Caco-2 (cell line): ENCODE measurements at places on chromosomes 7 and 10.

DNA sequence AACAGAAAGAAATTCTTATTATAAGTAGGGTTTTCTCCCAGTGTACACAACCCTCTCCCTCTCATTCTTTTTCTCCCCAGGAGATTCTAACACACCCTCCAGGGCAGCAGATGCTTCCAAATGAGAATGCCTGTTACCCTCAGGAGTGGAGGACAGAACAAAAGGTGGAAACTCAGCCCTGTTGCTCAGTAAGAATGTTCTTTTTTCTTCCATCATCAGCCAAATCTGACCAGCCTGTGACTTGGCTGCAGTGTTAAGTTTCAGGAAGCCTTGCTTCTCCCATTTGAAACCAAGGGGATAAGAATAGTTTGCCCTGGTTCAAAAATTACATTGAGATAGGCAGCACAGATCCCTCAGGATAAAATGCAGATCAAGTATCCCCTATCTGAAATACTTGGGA lies 77.5 kb upstream of the EEPD1 start:
- DNase-seq = no peak

GRCh38 chr10:126496771-126497545 lies 108.7 kb upstream of the ADAM12 start:
- no peak for DNase-seq

DNA sequence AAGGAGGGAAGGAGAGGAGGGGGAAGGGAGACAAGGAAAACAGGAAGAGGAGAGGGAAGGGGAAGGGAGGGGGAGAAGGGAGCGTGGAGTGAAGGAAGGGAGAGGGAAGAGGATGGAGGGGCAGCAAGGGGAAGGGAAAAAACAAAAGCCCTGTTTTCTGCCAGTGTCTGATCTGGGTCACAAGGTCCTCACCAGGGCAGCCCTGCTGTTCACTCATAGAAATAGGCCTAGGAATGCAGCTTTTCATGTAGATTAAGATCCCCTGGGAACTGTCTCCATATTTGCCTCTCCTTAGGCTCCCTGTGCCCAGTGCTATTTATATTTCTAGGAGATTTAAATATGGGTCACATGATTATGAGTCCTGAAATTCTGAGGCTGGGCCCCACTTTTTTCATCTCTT lies 790.7 kb downstream of the TNS3 start:
- DNase-seq = no peak

DNA sequence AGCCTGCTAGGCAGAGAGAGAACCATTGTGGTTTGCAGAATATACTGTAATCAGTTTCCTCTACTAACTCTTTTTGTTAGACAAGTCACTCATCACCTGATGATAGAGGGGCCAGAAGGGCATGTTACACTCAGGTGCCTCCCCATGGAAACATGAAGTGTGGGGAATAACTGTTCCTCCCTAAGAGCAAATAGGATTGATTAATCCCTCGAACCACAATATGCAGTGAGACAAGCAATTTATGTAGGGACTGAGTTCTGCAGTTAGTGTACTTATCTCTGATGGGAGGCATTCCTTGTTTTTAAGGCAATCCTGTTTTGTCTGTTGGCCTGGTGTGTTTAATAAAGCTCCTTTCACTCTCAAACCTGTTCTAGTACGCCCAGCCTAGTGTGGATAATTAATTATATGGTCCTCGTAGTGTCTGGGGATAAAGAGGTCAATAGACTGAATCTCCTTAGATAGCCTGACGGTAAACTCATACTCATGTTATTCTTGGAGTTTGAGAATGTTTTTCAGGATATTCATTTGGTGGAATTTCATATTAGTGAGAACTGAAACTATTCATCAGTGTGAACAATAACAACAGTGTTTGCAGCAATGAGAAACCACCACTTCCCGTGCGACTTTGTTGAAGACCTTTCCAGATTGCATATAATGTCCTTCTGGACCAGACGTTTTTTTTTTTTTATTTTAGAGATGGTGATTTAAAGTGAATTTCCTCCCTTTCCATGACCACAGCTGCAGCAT lies 344.8 kb upstream of the FZD8 start:
- DNase-seq = no peak

- DNase-seq = no peak
Observed at GRCh38 chr10:108409306-108409705, 1244.8 kb upstream of the SORCS1 start.

- peak; percentile 51 for DNase-seq
Observed at GRCh38 chr10:86862786-86863483, 94.5 kb downstream of the MMRN2 start.

- DNase-seq = no peak
Observed at GRCh38 chr10:3935141-3935540, 150.1 kb upstream of the KLF6 start.

DNA sequence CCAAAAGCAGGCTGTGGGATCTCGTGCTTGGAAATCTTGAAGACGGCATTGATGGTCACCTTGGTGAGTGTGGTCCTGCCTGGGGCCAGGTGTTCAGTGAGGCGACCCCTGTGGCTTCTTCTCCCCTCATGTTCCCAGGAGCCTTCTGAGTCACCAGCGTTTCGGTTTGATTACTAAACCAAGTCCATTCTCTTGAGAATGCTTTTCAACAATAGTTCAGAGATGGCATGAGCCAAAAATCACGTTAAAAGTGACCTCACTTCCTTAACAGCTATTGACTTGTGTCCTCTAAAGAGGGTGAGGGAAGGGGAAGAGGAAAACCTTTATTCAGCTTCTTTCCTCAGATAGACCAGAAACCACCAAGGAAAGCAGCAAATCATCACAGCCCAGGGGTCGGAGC lies 315.2 kb downstream of the GATA3 start:
- no peak for DNase-seq

DNA sequence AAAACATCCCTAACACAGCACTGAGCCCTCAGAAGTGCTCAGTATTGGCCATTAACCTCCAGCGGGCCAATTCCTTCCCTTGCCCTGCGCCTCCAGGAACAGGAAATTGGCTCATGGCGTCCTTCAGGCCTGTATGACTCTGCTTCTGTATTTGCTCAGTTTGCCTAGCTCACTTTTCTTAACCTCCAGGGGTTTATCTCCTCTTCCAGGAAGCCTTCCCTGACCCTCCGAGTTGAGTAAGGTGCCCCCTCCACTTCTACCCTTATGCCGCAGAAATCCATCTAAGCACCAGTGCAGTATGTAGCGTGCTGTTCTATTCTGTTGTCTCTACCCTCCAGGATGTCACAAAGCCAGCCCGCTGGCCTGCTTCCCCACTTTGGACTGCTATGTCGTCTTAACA lies 1.1 kb upstream of the SFXN4 start:
- no peak for DNase-seq

GRCh38 chr10:28849821-28850220 lies 172.5 kb downstream of the BAMBI start:
- no peak for DNase-seq

DNA sequence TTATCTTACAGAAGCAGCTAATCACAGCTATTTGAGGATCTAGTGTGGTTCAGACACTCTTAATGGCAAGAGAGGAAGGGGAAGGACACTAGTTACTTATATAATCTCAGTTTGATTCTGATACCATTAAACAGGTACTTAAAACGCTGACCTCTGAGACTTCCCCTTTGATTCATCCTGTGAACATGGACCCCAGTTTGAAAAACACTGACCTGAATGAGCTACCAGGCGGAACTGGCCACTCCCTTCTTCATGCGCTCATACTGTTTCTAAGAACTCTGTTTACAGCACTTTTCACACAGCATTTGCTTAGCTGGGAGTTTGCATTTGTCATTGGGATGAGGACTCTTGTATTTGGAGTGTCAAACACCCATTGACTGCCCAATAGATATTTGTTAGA lies 45.7 kb downstream of the BEND7 start:
- DNase-seq = no peak

GRCh38 chr10:86642021-86642420 lies 12.3 kb upstream of the OPN4 start:
- no peak for DNase-seq

DNA sequence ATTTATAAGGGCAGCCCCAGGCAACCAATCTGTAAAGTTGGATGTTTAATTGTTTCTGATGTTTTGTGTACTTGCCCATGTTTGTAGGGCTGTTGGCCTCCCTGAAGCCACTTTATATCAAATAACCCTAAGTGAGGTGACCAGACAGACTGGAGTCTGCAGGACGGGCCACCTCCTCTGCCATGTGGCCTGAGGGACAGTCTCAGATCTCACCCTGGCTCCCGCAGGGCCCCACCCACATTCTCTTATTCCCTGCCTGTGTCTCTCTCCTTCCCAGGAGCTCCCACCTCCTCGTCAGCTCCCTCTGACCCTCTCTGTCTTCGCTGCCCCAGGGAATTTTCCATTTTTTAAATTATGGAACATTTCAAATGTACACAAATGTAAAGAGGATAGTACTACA lies 9.5 kb upstream of the C10orf71 start:
- no peak for DNase-seq

DNA sequence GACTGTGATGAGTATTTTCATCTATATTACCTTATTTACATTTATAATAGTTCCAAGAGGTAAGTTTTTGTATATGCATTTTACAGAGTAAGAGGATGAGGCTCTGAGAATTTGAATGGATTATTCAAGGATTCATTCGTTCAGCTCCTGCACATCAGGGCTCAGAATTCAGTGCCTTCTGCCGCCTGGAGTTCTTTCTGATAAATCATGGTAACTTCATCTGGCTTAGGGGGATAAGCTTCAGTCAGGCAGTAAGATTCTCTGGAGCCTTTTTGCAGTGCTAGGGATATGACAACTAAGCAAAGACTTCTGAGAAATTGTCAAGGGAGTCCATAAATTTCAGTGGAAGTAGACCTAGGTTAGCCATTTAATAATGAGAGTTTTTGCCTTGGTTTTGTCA lies 668.6 kb downstream of the NRG3 start:
- no peak for DNase-seq

DNA sequence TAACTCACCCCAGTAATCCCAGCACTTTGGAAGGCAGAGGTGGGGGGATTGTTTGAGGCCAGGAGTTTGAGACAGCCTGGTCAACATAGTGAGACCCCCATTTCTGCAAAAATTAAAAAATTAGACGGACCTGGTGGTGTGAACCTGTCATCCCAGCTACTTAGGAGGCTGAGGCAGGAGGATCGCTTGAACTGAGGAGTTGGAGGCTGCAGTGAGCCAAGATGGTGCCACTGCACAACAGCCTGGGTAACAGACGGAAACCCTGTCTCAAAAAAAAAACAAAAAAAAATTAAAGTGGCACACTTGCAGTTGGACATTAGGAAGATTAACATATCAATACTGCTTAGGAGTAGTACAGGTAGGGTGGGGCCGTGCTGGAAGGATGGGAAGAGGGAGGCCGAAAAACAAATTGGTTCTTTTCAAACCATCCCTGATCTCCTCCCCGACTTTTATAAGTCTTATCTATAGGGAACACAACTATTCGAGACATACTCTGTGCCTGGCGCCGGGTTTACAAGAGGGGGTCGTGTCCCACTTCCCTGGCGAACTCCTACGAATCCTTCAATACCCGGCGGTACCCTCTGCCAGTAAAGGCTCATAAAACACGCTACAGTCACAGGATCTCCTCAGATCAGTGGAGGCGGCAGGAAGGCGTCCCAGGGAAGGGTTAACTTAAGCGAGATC lies 628 bp downstream of the TAF6 start:
- DNase-seq = no peak

GRCh38 chr10:119256030-119256429 lies 48.7 kb downstream of the GRK5 start:
- DNase-seq = no peak

- DNase-seq = no peak
Observed at GRCh38 chr10:124612611-124613498, 131.3 kb downstream of the FAM53B start.

DNA sequence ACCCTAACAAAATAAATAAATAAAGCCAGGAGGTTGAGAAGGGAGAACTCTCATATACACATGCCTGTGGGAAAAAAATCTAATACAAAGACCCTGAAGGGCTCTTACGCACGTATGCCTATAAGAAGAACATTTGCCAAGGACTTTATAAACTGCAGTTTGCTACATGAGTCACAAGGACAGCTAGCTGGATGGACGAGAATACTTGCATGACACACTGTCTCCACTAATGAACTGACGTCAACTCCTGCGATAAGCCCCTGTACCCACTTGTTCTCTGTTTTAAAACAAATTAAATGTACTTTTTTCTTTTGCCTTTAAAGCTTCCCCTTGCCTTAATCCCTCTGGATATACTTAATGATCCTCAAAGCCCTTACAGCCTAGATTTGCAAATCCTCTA lies 374.6 kb upstream of the GHITM start:
- no peak for DNase-seq

- no peak for DNase-seq
Observed at GRCh38 chr7:106618480-106618879, 42.5 kb downstream of the CCDC71L start.

DNA sequence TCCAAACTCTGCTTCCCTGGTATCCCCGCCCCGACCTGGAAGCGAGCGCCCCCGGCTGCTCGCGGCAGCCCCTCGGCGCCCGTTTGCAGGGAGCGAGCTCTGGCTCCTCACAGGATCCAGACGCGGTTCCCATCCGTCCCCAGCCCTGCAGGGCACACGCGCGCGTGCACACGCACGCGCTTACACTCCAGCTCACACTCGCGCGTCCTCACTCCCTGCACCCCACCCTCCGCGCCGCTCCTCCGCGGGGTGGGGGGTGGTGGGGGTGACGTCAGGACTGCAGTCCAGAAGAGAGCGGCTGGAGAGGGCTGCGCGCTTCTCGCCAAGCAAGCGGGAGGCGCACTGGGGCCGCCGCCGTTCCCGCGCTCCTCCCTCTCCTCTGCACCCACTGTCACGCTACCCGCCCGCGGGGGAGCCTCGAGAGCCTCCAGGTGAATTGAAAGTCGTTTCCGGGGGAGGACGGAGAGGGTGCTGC lies 255.6 kb downstream of the OTUD1 start:
- DNase-seq = no peak

DNA sequence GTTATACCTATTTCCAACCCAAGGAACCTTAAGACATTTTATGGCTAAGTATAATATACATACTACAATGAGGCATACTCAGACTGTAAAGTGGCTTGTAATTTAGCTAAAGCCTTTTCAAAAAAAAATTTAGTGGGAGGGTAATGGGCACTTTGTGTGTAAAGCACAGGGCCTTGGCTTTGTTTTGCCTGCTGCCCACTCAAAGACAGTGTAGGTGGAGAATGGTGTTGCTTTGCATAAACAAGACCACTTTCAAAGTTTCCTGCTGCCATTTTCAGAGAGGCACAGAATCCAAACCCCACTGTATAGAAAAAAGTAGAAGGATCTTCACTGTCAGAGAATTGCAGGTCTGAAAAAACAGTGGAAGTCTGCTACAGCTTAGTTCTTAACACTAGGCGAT lies 21.2 kb upstream of the SLC35B4 start:
- DNase-seq = no peak

GRCh38 chr10:31762316-31762715 lies 166.3 kb downstream of the ARHGAP12 start:
- no peak for DNase-seq

DNA sequence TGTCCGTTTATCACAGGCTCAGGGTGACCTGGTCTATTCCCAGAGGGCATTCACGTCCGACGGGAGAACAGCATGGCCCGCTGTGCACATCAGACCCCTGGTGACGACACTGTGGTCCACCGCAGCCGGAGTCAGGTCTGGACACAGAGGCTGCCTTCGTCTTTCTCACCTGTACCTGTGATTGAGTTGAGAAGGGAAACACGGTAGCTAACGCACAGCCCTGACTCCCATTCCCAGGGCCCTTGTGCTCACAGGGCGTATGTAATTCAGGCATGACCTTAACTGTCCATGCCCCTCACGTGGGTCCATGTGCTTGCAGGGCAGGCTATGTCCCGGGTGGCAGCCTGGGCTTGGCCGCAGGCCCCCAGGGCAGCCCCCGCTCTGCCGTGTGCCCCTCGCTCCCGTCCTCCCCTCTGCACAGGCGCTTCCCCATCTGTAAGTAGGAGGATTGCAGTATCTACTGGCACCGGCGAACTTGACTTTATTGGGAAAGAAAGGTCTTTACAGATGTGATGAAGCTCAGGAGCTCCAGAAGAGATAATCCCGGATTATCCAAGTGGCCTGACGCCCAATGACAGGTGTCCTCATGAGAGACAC lies 221.3 kb upstream of the TCERG1L start:
- no peak for DNase-seq
